ENCODE measurements at places on chromosomes 13 and 19.

- no peak for DNase-seq
Measured at GRCh38 chr13:88817560-88817959, 1146.4 kb downstream of the SLITRK5 start.

GRCh38 chr13:53144826-53145225 lies 116.2 kb downstream of the OLFM4 start:
- no peak for DNase-seq

DNA sequence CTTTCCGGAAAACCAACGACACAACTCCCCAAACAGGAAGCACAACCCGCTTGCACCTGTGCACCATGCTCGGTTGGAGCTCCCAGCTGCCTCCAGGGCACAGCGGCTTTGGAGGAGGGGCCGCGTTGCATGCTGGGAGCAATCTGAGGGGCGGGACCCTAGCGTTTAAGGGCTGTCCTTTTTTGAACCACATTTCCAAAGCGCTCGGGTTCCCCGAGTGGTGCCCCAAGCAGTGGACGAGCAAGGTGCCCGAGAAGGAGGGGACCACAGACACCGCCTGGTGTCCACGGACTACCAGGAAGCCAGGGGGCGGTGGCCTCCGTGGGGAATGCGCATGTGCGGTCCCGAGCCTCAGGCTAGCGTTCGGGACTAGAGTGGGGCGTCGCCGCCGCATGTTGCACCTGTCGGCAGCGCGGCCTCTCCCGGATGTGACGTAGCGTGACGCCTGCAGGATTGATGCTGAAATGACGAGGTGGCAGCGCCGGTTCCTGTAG lies 11.9 kb upstream of the ZNF57 start:
- DNase-seq = no peak

- DNase-seq = no peak
Measured at GRCh38 chr19:37930416-37930815, 23.4 kb downstream of the SIPA1L3 start.

GRCh38 chr13:37212826-37213225 lies 107.4 kb upstream of the CSNK1A1L start:
- DNase-seq = no peak

- no peak for DNase-seq
Measured at GRCh38 chr13:74101436-74101835, 32.8 kb downstream of the KLF12 start.
